ENCODE measurements at places on chromosomes 4 and X.

DNA sequence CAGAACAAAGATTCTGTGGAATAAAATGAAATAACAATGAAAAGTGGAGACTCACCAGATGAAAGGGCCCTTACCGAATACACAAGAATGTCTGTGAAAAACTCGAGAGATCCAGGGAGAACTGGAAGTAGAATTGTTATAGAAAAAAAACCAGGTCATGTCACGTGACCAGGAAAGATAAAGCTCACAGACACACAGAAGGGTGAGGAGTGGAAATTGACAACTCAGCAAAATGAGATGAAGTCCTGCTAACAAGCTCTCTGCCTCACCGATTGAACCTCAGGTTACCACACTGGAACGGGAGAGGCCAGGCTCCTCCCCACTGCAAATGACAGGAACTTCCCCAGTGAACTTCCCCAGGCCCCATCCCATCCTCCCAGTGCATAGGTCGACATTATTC is 1618.0 kb upstream of the PCDH10 start:
- DNase-seq = no peak

DNA sequence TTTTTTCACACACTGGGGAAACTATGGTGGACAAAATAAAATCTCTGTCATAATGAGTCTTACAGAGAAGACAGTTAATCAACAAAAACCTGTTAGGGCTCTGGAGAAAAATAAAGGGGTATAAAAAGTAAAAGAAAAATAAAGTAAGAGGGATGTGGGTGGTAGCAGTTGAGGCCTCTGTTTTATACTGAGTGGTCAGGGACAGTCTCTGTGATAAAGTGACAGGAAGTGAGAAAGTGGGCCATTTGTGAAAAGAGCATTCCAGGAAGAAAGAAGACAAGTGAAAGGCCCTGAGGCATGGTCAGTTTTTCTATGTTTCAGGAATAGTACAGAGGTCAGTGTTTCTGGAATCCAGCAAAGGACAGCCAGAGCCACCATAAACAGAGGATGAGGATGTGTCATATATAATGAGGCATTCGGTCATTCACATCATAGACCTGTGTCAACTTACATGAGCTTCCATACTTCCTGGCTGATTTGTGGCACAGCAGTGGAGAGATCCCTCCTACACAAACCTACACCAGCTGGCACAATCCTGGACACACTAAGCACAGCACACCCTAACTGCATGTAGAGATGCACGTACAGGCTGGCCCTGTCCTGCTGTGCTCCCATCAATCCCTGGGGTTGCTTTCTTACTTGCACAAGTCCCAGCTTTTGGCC is 64.4 kb upstream of the NAP1L5 start:
- DNase-seq = no peak

GRCh38 chr4:40227284-40227683 is 30.5 kb downstream of the RHOH start:
- no peak for DNase-seq

DNA sequence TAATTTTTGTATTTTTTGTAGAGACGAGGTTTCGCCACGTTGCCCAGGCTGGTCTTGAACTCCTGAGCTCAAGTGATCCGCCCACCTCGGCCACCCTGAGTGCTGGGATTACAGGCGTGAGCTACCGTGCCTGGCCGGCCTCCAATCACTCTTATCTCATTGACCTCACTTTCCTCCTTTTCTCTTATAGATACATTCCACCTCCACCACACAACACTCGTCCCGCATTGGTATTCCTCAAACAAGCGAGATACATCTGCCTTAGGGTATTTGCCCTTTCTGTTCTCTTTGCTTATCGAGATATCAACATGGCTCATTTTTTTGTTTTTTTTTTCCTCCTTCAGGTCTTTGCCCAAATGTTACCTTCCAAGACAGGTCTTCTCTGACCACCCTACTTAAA is 1.8 kb upstream of the PRPS1 start:
- DNase-seq = no peak

DNA sequence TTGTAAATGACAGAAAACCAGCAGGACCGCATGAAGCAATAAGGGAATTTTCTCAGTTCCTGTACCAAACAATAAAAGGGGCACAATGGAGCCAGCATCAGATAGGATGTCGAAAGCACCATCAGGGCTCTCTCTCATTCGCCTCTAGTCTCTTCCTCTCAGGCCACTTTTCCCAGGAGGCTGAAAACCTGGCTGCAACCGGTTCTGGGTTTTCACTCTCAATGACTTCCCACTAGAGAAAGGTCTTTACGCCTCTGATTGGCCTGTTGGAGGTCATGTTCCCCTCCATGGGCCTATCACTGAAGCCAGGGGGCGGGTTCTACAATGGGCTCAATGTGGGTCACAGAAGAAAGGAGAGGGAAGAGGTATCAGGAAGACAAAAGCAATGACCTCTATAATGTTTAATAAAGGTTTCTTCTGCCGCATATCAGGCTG is 29.3 kb downstream of the ZNF827 start:
- no peak for DNase-seq

DNA sequence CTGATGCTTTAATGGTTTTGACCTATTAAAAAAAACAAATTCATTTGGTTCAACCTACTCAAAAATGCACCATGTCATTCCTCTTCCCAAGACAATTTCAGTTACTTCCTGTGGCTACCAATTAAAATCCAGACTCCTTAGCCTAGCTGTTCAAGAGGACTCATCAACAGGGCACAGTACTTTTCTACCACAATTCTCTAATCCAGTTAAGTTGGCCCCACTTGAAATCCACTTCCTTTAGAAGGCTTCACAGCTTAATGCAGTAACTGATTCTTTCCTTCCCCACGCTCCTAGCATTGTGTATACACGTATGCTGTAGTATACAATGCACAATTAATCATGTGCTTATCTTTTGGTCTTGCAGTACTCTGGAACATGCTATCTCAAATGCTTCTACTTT is 129.8 kb downstream of the UGT8 start:
- no peak for DNase-seq
